Smooth muscle cell of the pulmonary artery (primary cell): ENCODE measurements at places on chromosomes 12 and 14. TPM values are rescaled to one million over a fixed set of nuclear protein-coding genes. Genes with fewer than 3 reads are reported as not detected.

GLTP gene
- total RNA-seq, result 52.2 and 58.5 TPM in 2 replicates

CABP1 gene
- total RNA-seq, result 1.6 and 21.4 TPM in 2 replicates

KRT5 gene
- 0.52 and 1.8 TPM in 2 replicates for total RNA-seq

WSCD2 gene
- total RNA-seq, result not detected in 2 replicates

IFI27 gene
- 9.1 and 10.9 TPM in 2 replicates for total RNA-seq
